Myocyte (in vitro differentiated cells): ENCODE measurements at places on chromosomes 2 and 18. TPM values are rescaled to one million over a fixed set of nuclear protein-coding genes. Genes with fewer than 3 reads are reported as not detected.

GRCh38 chr18:56517196-56517595 is 121.2 kb downstream of the TXNL1 start:
- no peak for DNase-seq

DNA sequence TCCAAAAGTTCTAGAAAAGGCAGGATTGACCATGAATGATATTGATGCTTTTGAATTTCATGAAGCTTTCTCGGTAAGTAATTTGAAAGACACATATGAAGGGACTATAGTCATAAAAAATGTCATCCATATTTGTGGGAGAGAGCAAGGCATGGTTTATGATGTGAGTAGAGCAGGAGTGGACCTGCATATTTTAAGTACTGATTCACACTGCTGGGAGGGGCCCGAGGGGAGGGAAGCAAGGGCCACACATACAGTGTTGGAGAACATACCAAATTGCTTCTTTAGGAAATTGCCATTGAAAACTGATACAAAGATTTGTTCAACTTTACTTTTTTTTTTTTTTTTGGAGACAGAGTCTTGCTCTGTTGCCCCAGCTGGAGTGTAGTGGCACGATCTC is 39.4 kb downstream of the HADHB start:
- peak; percentile 18 for DNase-seq

DNA sequence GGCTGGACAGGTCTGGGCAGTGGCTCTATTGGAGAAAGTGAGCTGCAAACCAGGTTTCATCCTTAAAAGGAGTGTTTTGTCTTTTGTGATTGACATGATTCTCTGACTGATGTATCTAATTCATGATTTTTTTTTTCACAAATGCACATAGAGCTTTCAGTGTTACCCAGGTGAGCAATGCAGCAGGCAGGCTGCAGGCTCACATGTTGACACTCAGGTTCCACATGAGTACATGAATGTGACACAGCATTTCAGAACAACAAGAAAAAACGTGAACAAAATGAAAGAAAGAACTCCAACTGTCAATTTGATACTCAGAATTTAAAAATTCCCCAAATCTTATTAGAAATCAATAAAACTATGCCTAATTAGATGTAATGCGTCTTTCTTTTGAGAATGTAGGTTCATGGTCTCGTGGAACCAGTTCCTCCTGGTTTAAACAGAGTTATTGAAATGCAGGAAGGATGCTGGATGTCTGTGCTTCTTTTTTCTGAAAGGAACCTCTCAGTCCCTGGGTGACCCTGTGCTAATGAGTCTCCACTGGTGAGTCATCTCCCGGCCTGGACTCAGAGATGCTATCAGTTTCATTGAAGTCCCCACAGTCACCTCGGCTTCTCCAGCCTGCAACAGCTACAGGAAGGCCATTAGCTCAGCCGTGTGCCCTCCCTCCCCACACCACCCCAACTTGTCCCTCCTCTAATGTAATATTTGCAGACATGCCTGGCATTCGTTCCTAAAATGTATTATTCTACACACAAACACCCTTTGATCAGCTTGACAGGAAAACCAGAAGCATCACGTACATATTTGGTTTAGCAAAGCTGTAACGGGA is 430.4 kb downstream of the LPIN1 start:
- DNase-seq = peak; percentile 83

GRCh38 chr2:69694894-69695849 is 46.8 kb upstream of the ANXA4 start:
- peak; percentile 25 for DNase-seq

GRCh38 chr2:200065477-200065876 is 110.1 kb downstream of the MAIP1 start:
- peak; percentile 94 for DNase-seq

- peak; percentile 3 for DNase-seq
Measured at GRCh38 chr2:233593201-233593600, 24.2 kb upstream of the UGT1A8 start.

The IL36G gene
- total RNA-seq = not detected in 2 replicates

DNA sequence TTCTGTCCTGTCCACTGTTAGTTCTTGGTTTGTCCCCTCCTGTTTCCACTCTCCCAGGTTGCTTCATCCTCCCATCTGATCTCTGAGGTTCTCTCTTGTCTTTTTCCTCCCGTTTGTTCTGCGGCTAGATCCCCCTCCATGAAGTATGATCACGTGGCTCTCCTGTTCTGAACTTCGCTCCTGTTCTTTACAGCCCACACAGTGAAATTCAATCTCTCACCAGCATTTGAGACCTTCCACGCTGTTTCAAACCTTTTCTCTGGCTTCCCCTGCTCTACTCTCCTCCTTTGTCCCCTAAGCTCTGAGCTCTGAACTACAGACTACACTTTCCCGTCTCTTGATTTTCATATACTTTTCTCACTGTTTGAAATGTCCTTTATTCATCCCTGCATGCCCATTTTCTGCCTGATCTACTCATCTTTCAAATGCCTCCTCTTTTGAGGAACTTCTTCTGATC is 83.5 kb downstream of the OSBPL6 start:
- DNase-seq = peak; percentile 26

The HOXD13 gene
- total RNA-seq = not detected in 2 replicates

GRCh38 chr2:224682134-224682533 is 34.0 kb downstream of the CCDC195 start:
- peak; percentile 26 for DNase-seq

GRCh38 chr2:165382362-165382761 is 87.1 kb upstream of the CSRNP3 start:
- DNase-seq = no peak

- no peak for DNase-seq
Measured at GRCh38 chr2:88654714-88655113, 27.4 kb upstream of the EIF2AK3 start.

DNA sequence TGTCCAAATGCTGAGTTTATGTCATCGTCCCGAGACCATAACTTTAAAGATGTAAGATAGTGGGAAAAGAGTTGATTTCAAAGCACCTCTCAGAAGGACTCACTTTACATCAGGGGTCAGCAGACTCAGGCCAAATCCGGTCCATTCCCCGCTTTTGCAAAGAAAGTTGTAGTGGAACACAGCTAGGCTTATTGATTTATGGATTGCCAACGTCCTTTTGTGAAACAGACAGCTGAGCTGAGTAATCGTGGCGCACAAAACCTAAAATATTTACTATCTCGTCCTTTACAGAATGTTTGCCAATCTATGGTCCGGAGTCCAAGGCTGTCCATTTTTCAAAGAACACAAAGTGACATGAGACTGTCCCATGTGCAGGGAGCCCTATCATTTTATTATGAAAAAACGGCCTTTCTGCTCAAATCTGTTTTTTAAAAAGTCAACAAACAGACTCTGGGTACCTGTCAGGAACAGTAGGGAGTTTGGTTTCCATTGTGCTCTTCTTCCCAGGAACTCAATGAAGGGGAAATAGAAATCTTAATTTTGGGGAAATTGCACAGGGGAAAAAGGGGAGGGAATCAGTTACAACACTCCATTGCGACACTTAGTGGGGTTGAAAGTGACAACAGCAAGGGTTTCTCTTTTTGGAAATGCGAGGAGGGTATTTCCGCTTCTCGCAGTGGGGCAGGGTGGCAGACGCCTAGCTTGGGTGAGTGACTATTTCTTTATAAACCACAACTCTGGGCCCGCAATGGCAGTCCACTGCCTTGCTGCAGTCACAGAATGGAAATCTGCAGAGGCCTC is at the start of gene IL1RN:
Gene IL1RN (plus strand): TSS at position 754 of the 801 bp plus-strand sequence. CDS start 27 bp downstream, at position 781.
- no peak for DNase-seq

DNA sequence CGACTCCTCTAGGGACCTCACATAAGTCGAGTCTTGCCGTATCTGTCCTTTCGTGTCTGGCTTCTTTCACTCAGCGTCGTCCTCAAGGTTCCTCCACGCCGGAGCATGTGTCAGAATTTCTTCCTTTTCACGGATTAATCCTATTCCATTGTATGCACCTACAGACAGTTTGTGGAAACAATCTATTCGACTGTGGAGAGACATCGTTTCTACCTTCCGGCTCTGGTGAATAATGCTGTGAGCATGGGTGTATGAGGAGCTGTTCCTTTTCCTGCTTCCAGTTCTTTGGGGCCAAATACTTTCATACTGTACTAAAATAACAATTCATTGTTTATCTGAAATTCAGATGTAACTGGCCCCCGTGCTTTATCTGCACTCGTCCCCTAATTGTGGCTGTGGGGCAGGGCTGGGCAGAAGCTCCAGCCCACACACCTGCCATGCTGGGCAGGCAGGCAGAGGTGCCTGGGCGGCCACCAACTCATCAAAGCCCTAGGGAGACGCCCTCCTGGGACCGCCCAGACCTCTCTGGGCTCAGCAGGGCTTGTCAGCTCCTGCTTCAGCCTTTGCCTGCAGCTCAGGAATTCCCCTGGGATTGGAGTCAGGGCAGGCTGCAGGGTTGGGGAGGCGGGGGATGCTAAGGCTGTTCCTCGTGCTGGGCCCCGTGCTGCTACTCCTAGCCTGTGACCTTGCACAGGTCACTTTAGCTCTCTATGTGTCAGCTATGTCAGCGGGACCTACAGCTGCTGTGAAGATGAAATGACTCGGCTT is 14.5 kb downstream of the GPC1 start:
- DNase-seq = no peak

The PDCD1 gene
- total RNA-seq = 0.16 TPM in 1 of 2 replicates, not detected in the other

- no peak for DNase-seq
Measured at GRCh38 chr18:37987901-37988300, 422.3 kb upstream of the CELF4 start.

DNA sequence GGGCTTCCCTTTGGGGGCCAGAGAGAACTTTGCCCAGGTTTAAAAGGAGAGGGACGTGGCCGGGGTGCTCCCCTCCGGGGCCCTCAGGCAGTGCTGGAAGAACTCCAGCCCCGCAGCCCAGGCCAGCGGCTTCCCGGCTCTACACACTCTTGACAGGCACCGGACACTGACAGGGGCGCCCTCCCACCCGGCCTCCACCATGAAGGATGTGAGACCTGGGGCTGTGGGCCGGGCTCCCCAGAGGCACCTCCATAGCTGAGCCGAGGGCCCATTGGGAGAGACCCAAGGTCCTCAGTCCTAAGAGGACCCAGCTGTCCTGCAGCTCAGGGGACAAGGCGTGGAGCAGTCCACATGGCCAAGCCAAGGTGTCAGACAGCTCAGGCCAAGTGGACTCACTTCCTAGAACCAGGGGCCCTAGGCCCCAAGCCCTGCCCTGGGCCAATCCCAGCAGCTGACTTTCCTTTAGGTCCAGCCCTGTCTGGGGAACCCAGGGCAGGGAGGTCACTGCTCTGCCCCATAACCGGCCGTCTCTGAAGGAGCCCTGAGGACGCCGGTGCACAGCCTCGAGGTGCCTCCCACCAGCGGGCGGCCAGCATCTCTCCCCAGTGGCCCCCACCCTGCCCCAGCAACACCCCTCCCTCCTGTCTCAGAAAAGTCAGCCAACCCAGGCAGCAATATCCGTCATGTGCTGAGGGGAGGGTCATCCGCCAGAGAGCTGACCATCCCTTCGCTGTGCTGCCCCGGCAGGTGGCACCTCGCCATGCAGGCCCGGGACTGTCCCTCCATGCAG is 51.8 kb downstream of the BIN1 start:
- DNase-seq = peak; percentile 33
